ENCODE measurements at places on chromosomes 16 and 17.
A peak's percentile ranks its signal among the peaks of the same experiment; 100 is the strongest.

GRCh38 chr16:2692251-2692947 is 10.1 kb downstream of the KCTD5 start:
- DNase-seq, result no peak

- DNase-seq, result no peak
These were observed 116.6 kb upstream of the C17orf78 start for GRCh38 chr17:37259030-37259735.

DNA sequence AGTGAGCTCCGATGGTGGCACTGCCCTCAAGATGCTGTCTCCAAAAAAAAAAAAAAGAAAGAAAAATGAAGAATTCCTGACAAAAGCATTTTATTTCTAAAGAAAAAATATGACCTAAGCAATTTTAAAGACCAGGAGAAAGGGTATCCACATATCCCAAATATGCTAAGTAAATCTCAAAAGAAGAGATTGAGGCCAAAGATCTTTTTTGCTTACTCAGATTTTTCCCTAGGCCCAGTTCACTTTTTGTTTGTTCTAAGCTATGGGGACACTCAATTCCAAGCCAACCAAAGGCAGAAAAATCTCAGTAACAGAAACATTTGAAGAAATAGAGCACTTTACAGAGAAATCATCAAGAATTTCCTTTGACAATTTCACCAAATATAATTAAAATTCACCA is 150.8 kb downstream of the SOX9 start:
- DNase-seq, result no peak

GRCh38 chr17:17028059-17028877 is 14.0 kb upstream of the MPRIP start:
- no peak for DNase-seq

DNA sequence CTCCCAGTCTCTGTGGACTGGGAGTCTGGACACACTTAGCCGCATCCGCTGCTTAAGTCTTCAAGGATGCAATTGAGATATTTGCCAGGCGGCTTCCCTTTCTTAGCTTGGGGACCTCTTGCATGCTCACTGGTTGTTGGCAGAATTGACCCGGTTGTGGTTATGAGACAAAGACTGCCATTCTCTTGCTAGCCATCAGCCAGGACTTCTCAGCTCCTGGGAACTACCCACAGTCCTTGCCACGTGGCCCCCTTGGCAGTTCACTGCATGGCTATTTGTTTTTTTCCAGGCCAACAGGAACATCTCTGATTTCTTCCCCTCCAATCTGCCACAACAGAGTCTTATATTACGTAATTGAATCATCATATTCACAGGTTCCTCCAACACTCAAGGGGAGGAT is 25.5 kb downstream of the CACNG4 start:
- DNase-seq, result no peak

DNA sequence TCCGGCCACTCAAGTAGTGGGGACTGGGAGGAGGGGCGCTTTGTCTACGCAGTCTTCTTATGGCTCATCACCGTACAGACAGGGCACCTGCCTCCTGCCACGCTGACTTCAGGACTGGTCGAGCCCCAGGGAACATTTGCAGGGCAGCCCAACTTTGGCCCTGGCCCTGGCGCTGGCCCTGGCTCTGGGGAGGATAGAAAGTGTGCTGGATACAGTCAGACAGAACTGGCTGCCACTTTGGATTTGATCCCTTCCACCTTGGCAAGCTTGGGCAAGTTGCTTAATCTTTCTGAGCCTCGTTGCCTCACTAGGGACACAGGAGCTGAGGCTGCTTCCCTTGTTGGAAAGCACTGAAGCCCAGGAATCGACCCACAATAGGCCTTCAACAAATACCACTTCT is 13.6 kb downstream of the LGALS9 start:
- no peak for DNase-seq

- no peak for DNase-seq
These were observed 197.8 kb upstream of the CHMP6 start for GRCh38 chr17:80793851-80794267.

- DNase-seq, result no peak
These were observed 9.5 kb upstream of the CDH15 start for GRCh38 chr16:89161763-89162713.

- peak; percentile 17 for DNase-seq
These were observed 15.6 kb downstream of the RFWD3 start for GRCh38 chr16:74650966-74651567.

GRCh38 chr16:57032931-57033330 is 43.6 kb downstream of the NLRC5 start:
- DNase-seq, result no peak

DNA sequence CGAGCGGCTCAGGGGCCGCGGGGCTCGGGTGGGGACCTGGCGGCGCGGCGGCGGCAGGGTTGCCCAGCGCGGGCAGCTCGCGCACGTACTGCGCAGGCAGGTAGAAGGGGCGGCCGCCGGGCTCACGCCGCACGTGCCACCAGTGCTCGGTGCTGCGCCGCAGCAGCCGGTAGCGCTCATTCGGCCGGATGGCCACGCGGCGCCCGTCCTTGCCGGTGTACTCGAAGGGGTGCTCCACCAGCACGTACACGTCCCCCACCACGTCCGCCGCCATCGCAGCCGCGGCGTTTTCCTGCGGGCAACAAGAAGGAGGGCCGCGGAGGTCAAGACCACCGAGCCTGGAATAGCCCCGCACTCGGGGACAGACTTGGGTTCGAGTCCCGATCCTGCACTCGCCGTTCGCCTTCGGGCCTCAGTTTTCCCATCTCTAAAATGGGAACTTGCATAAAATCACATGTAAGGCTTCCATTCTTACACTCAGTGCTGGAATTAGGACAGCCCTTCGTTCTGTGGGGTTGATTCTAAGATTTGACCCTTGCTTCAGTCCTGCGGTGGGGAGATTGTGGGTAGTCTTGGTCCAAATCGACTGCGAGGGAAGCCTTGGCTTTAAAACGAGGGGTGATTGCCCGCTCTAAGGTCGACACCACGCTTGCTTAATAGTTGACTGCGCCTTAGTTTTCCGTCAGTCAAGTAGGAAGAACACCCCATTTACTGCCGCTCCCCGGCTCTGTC is 2.5 kb downstream of the ARHGAP27 start:
- no peak for DNase-seq

DNA sequence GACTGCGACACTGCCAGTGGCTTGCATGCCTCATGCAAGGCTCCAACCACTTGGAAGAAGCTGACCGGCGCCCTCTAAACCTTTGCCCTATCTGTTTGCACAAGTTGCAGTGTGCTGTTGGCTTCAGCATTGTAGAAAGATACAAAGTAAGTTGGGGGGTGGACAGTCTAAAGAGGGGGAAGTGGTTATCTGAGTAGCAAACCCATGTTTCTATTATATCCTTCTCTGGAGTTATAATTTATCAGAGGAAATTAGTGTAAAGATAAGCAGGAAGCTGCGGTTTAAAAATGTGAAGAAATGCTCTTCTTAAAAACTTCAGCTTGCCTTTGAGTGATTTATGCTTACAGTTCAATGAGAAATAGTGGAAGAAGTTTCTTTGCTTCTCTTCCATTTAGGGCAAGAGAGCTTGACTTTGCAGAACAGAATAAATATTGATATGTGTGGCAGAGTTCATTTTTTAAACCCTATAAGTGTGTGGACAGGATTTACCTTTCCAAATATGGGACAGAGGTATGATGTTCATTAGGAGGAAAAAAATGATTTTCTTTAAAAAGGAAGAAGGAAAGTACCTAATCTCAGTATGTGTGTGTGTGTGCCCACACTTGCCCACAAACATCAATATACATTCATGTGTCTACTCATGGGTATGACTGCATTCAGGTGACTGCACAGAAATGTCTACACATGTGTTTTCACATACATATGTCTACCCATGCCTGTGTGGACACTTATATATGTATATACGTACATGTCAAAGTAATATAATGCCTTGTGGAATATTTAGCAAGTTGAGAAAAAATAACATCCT is 8.1 kb downstream of the AMZ2 start:
- DNase-seq, result no peak

DNA sequence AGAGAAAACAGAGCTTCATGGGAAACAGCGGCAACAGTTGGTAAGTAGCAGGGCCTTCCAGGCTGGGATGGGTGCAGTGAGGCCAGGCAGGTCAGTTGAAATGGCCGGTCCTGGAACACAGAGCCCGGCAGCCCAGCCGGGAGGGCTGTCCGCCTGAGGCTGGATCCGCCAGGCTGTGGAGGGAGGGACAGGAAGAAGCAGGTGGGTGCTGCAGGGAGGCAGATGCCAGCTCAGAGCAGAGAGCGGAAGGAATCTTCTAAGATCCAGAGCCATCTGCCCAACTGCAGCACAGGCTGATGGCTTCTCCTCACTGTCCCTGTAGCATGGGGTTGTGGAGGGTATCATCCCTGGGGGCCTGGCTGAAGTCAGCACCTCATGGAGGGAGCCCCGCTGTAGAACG is 599 bp downstream of the RNF112 start:
- DNase-seq, result no peak

GRCh38 chr16:278863-279366 is 1.5 kb upstream of the ARHGDIG start:
- peak; percentile 5 for DNase-seq

- no peak for DNase-seq
These were observed 55.9 kb downstream of the SDK2 start for GRCh38 chr17:73588301-73588846.

- DNase-seq, result no peak
These were observed 4.5 kb upstream of the MMP28 start for GRCh38 chr17:35799942-35800341.

DNA sequence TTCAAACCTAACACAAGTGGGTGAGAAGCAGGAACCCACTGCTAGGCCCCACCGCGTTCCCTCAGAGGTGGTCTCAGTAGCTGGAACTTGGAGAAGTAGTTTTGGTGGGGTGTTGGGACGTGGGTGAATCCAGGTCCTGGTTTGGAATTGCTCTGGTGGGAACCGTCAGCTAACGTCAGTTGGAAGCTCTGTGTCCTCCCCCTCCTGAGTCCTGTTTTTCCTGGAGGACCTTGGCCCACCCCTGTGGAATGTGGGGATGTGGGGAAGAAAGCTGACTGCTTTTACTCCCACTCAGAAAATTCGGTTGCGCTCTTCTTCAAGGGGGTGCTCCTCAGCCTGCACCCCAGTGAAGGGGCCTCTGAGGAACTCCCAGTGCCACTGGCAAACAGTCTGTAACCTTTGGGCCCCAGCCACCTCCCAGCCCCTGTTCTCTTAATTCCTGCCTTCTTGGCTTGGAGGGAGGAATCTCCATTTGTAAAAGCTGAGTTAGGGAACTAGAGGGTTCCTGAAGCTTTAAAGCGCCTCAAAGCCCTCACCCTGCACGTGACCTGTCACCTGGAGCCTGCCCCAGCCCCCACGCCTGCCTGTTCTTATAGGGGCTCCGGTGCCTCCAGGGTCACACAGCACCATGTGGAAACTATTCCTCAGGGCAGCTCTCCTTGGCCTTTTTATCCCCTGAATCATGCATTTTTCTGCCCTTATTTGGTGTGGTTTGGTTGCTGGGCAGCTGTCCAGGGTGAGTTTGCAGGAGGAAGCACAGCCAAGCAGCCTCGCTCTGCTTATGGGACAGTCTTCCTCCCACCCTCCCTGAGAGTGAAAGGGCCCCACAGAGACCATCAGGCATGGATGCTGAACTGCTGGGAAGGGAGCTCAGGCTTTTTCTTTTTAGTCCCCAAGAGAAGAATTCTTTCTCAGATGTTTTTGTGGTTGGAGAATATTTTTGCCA is 16.2 kb upstream of the NAGLU start:
- peak; percentile 71 for DNase-seq

- DNase-seq, result no peak
These were observed 32.7 kb upstream of the SCNN1B start for GRCh38 chr16:23269248-23269953.

DNA sequence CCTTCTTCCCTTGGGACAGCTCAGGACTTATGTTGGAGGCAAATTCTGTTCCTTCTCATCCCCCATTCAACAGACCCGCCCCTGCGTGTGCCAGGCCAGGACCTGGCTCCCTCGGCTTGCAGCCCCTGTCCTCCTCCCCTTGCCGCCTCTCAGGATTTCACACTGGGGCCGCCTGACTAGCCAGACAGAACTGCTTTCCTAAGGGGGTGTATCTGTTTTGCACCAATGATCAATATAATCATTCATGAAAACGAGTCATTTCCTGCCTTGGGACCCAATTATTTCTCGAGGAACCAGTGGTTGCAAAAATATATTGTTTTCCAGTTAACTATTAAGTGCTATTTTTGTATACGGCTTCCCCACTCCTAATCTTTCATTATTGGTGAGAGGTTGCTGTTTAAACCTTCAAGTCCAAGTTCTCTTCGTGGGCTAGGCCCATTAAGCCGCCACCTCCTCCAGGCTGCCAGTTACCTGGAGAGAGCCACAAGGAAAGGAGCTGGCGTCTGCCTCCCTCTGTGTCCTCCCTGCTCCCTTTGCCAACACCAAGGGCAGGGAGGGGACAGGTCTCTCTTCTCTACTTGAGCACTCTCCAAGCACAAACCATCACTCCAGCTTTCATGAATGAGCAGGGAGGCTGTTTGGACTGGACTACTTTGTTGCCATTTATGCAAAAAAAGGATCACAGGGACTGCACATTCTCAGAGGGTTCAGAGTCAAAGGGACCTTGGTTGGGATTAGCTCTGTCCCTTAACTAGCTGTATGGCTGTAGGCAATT is 8.9 kb downstream of the DCAKD start:
- DNase-seq, result no peak

GRCh38 chr17:70298929-70299531 is 129.7 kb downstream of the KCNJ2 start:
- DNase-seq, result peak; percentile 93

- DNase-seq, result peak; percentile 63
These were observed at the start of gene SECTM1 for GRCh38 chr17:82333279-82334171. Gene SECTM1 (minus strand): TSS chr17:82333766. CDS start chr17:82327240, 6,526 bp downstream.

DNA sequence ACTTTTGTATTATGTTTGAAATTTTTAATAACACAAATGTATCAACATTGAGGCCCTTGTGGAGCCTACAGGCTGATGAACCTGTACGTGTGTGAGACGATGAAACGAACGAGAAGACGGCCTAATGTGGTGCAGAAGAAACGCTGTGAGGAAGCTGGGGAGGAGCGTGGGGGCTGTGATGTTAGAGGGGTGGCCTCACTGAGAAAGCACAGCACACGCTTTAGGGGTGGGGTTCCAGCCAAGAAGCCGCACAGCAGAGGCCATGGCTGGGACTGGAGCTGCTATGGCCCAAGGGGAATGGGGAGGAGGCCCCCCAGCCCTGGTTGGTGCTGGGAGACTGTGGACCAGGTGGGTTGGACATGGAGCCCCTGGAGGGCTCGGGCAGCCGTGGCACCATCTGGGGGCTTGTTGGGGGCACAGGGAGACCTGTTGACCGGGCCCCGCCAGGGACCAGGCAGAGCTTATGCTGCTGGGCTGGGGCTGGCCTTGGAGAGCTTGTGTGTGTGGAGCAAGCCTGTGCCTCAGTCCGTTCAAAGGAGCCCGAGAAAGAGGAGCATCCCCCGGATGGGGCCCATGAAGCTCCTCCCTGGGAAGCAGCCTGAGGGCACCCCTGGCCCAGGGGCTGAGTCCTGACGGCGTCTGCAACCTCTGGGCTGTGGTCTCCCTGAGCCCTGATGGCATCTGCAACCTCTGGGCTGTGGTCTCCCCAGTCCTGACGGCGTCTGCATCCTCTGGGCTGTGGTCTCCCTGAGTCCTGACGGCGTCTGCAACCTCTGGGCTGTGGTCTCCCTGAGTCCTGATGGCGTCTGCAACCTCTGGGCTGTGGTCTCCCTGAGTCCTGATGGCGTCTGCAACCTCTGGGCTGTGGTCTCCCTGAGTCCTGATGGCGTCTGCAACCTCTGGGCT is 44.7 kb downstream of the METRNL start:
- DNase-seq, result no peak

Measured in suppressor macrophage treated with lipopolysaccharide for 4 hours (primary cell).